Pericardium fibroblast (primary cell): ENCODE measurements at places on chromosomes 12 and 14. TPM values are rescaled to one million over a fixed set of nuclear protein-coding genes. Genes with fewer than 3 reads are reported as not detected.

The DPPA3 gene
- not detected in 2 replicates for total RNA-seq

The GLIPR1 gene
- 7.9 and 19.8 TPM in 2 replicates for total RNA-seq

The SMCO2 gene
- not detected in 2 replicates for total RNA-seq

The HOXC4 gene
- total RNA-seq, result 0.82 and 3.5 TPM in 2 replicates

The SLC2A13 gene
- total RNA-seq, result 7.3 and 10.3 TPM in 2 replicates

The OR11H12 gene
- total RNA-seq, result not detected in 2 replicates

The RDH11 gene
- 52.7 and 67.7 TPM in 2 replicates for total RNA-seq

The TC2N gene
- total RNA-seq, result 1.0 and 1.5 TPM in 2 replicates

The CIDEB gene
- 1.0 and 1.2 TPM in 2 replicates for total RNA-seq

The RNFT2 gene
- 1.5 and 2.9 TPM in 2 replicates for total RNA-seq

The FSCB gene
- total RNA-seq, result not detected in 2 replicates

The ARHGEF25 gene
- 10.4 and 10.8 TPM in 2 replicates for total RNA-seq

The DHRS7 gene
- 48.2 and 57.5 TPM in 2 replicates for total RNA-seq

The CLEC6A gene
- not detected in 2 replicates for total RNA-seq

The CCDC175 gene
- total RNA-seq, result not detected in 2 replicates

The LTBP2 gene
- total RNA-seq, result 39.0 and 52.0 TPM in 2 replicates

The PMCH gene
- total RNA-seq, result not detected in 2 replicates

The SLC6A12 gene
- not detected in 2 replicates for total RNA-seq

The IKZF4 gene
- total RNA-seq, result 2.0 and 10.4 TPM in 2 replicates

The ADCY4 gene
- total RNA-seq, result 0.26 and 2.1 TPM in 2 replicates

The HCAR3 gene
- not detected in 2 replicates for total RNA-seq

The STYK1 gene
- total RNA-seq, result 0.26 TPM in 1 of 2 replicates, not detected in the other

The C14orf180 gene
- not detected in 2 replicates for total RNA-seq

The STAB2 gene
- not detected in 2 replicates for total RNA-seq

The HAL gene
- total RNA-seq, result not detected in 2 replicates

The NPFF gene
- not detected in 2 replicates for total RNA-seq

The WSCD2 gene
- not detected in 2 replicates for total RNA-seq

The GPRC5A gene
- 8.1 and 14.6 TPM in 2 replicates for total RNA-seq

The PTGER2 gene
- total RNA-seq, result 3.2 and 9.4 TPM in 2 replicates

The KLRF1 gene
- total RNA-seq, result 3.0 TPM in 1 of 2 replicates, not detected in the other

The SLC17A8 gene
- not detected in 2 replicates for total RNA-seq

The SYNE3 gene
- total RNA-seq, result 20.4 and 20.7 TPM in 2 replicates

The NOS1 gene
- total RNA-seq, result not detected in 2 replicates

The KRT80 gene
- 0.09 and 0.35 TPM in 2 replicates for total RNA-seq

The MSI1 gene
- total RNA-seq, result not detected in 2 replicates

The SLC25A21 gene
- total RNA-seq, result not detected in 2 replicates

The RALGAPA1 gene
- total RNA-seq, result 14.5 and 34.3 TPM in 2 replicates

The TSPAN19 gene
- total RNA-seq, result not detected in 2 replicates

The LRP1 gene
- total RNA-seq, result 323 and 558 TPM in 2 replicates

The CLEC2D gene
- 1.7 and 2.7 TPM in 2 replicates for total RNA-seq

The TEAD4 gene
- 23.9 and 24.0 TPM in 2 replicates for total RNA-seq

The CDH24 gene
- 2.2 and 3.5 TPM in 2 replicates for total RNA-seq

The PRICKLE1 gene
- 10.4 and 13.1 TPM in 2 replicates for total RNA-seq

The SLC4A8 gene
- under 0.01 and 0.09 TPM in 2 replicates for total RNA-seq

The SALL2 gene
- 6.9 and 8.5 TPM in 2 replicates for total RNA-seq
